NB4 (cell line): ENCODE measurements at places on chromosomes 2 and 18.

DNA sequence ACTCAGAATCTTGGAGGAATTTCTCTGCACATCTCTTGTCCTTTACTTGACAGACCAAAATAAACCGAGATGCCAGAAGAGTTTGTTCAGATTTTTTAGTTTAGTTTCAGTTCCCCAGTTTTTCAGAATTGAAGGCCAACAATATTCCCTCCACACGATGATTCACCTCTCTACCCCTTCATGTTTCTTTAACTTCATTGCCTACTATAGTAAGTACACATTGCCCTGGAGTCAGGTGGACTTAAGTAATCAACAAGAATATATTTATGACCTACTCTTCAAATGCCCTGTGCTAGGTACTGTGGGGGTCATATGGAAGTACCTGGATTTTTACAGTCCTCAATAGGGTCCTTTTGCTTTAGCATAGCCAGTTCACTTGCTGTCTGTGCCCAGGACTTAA is 79.6 kb upstream of the CTLA4 start:
- no peak for DNase-seq

DNA sequence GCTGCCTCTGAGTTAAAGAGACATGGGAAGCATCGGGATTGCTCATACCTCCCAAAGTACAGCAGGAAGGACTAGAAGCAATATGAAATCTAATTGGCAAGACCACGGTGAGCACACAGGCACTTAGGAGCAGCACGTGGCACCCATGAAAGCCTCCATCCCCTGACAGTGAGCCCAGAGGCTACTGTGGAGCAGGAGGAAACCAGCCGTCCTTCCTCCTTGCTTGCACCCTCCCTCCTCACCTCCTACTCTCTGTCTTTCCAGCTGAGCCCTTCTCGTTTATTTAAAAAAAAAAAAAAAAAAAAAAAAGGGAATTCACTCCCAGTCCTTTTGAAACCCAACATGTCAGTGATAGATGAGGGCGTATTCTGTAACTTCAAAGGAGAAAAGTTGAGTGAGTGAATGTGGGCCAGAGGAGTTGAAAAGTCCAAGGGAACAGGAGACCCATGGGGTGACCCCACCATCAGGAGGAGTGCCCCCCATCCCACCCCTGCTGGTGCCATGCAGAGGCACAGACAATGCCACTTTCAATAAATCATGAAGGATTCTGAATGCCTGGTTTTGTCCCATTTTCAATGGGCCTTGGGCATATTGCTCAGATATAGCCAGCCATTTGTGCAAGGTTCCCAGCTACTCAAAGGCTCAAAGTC is 96.6 kb upstream of the ALPP start:
- no peak for DNase-seq

DNA sequence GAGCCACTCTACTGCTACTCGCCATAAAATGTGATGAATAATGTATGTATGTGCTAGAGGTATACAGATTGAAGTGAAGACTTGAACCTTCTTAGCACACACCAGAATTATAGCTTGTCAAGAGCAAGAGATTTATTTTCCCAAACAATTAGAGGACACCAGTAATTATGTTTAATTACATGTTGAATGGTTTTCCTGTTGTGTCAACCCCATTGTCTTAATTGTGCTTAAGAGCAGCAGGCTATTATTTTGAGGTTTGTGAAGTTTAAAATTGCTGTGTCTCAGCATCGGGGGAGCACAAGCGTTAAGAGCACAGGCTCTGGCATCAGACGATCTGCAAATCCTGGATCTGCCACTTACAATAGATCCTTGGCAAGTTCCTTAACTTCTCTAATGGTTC is 29.0 kb downstream of the KIF5C start:
- DNase-seq, result no peak

DNA sequence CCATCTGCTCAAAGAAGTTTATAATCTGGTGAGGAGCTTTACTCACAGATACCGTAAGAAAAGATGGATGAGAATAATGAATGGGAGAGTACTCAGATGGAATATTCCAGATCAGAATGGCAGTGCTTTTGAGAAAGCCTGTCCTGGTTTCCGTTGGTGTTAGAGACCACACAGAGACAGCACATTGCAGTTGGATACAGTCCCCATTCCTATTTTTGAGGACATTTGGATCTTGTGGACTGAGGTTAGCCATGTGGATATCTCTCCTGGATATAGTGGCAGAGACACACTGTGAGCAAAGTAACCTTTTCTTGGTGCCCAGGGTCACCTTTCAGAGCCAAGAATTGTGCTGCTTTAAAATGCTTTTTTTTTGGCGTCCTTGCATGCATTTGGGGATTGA is 63.7 kb downstream of the TANC1 start:
- DNase-seq, result no peak

GRCh38 chr2:666441-666840 is 10.8 kb downstream of the TMEM18 start:
- no peak for DNase-seq
